ENCODE measurements at places on chromosomes 6 and 20. TPM values are rescaled to one million over a fixed set of nuclear protein-coding genes. Genes with fewer than 3 reads are reported as not detected.

Gene BPIFA1
- total RNA-seq, result not detected

Gene MUCL3
- not detected for total RNA-seq

Gene ZSCAN26
- total RNA-seq, result 26.9 TPM

Gene FLRT3
- total RNA-seq, result 98.6 TPM

Gene OPRM1
- not detected for total RNA-seq

DNA sequence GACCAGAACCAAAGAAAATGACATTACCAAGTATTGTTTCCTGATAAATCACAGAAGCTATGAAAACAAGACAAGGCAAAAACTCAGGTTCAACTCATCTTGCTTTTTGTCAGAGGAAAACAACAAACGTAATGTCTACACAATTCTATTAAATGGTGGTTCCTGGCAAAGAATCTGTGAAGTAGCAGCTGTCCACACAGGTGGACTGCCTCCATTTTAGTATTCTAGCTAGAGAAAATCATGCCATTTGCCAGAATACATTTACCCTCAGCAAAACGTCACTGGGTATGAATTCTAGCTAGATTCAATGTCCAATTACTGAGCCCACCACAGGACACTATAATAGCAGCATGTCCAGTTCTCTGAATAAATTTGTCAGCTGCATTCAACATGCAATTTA lies 125.4 kb downstream of the ADGRB3 start:
- H3K36me3 ChIP-seq, result no peaks in the 10 kb centered on the region
- no peak overlapping the region for H3K27ac ChIP-seq
- H3K27me3 ChIP-seq, result no peaks in the 10 kb centered on the region

GRCh38 chr6:134071846-134072245 lies 19.4 kb upstream of the SLC2A12 start:
- no peak for DNase-seq
- H3K4me3 ChIP-seq, result no peak overlapping the region
- no peaks in the 10 kb centered on the region for H3K27me3 ChIP-seq
- H3K4me1 ChIP-seq, result no peaks in the 10 kb centered on the region
- H3K27ac ChIP-seq, result no peak overlapping the region

GRCh38 chr6:166942393-166943168 lies 13.8 kb downstream of the RNASET2 start:
- H3K27me3 ChIP-seq, result no peaks in the 10 kb centered on the region
- H3K4me1 ChIP-seq, result peaks cover 2% of the 10 kb centered on the region
- H3K36me3 ChIP-seq, result peaks cover 36% of the 10 kb centered on the region

- no peak for DNase-seq
- H3K4me3 ChIP-seq, result no peak overlapping the region
- H3K36me3 ChIP-seq, result peaks cover 17% of the 10 kb centered on the region
- peak overlapping the region; percentile 69 for H3K27ac ChIP-seq
- no peaks in the 10 kb centered on the region for H3K27me3 ChIP-seq
These were observed 187.1 kb downstream of the SOX4 start for GRCh38 chr6:21780679-21781078.

DNA sequence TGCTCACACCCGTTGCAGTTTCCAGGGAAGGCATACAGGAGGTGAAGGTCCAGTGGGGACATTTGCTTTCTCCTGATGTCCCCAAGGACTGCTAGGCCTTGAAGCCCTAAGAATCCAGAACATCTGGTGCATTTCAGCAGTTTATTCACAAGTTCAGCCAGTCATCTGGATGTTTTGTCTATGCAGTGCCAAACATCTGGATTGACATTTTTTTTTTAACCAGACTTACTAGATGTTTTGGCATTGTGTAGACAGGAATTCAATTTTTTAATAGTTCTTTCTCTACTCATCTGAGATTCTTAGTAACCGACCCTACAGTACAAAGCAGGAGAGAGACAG lies 256.2 kb downstream of the CLIC5 start:
- DNase-seq, result no peak
- peaks cover 16% of the 10 kb centered on the region for H3K4me1 ChIP-seq
- peaks cover 3% of the 10 kb centered on the region for H3K36me3 ChIP-seq
- peaks cover 19% of the 10 kb centered on the region for H3K27me3 ChIP-seq
- no peak overlapping the region for H3K4me3 ChIP-seq

Measured in mesothelial cell of epicardium (in vitro differentiated cells).